ENCODE measurements at places on chromosomes 2 and 18.

- DNase-seq: no peak
These were observed 108.1 kb downstream of the EIPR1 start for GRCh38 chr2:3269425-3270094.

DNA sequence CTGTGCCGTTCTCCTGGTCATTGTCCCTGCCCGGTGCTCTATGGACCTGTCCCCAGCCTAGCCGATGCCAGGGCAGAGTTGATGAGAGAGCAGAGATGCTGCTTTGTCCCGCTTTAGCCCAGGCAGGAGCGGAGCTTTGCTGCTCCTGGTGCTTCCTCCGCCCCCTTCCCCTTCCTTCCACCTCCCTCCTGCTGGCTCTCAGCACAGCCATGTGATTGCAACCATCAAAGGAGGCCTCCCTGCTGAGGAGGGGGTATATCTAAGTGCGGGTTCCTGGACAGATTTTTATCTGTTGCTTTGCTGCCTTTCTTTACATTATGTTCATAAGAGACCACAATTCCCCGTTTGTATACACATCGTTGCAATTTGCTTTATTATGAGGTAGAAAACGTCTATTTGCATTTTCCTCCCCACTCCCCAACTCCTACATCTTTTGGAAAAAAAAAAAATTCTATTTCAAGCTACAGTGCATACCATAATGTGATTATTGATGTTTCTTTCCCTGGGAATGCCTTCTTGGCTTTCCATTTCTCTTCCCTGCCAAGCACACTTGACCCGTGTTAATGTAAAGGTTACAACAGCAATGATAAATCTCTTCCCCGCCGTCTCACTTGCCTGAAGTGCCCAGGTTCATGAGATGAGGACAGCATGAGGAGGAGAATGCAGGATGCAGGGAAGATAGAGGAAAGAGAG lies 25.4 kb downstream of the ALPK2 start:
- DNase-seq: no peak

- no peak for DNase-seq
These were observed 430.4 kb downstream of the LPIN1 start for GRCh38 chr2:12176623-12177454.

- no peak for DNase-seq
These were observed 101.3 kb downstream of the ANKRD44 start for GRCh38 chr2:197209246-197209645.

GRCh38 chr2:118495290-118495689 lies 352.2 kb downstream of the EN1 start:
- DNase-seq: no peak

DNA sequence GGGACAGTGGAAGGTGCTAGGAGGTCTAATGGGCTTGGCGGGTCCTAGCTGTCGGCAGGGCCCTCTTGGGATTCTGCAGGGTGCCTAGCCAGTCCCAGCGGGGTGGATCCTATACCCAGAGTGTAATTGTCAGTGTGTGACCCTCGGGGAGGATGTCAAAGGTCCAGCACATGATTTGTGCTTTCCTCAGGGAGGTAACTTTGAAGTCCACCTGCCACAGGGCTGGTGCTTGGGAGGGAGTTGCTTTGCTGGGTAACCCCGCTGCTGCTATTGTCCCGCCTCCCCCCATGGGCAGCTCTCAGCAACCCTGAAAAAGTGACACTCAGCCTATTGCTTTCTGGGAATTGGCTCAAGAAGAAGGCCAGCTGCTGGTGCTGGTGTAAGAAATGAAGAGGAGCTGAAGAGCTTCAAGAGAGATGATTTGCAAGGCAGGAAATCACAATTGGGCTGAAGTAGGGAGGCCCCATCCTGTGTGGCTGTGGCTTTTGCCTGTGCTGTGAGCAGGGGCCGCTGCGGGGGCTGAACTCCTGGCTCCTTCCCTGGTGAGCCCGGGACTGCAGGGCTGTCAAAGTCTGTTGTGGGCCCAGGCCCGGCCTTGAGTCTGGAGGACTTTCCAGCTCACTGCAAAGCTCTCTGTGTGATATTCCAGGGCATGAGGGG lies 36.4 kb downstream of the EMILIN2 start:
- DNase-seq: no peak

GRCh38 chr18:7034924-7035323 lies 82.7 kb downstream of the LAMA1 start:
- no peak for DNase-seq

Measured in D721Med (cell line).